ENCODE measurements at places on chromosomes 6 and 20. TPM values are rescaled to one million over a fixed set of nuclear protein-coding genes. Genes with fewer than 3 reads are reported as not detected.

The LY6G6D gene
- 0.62 TPM for polyA plus RNA-seq

DNA sequence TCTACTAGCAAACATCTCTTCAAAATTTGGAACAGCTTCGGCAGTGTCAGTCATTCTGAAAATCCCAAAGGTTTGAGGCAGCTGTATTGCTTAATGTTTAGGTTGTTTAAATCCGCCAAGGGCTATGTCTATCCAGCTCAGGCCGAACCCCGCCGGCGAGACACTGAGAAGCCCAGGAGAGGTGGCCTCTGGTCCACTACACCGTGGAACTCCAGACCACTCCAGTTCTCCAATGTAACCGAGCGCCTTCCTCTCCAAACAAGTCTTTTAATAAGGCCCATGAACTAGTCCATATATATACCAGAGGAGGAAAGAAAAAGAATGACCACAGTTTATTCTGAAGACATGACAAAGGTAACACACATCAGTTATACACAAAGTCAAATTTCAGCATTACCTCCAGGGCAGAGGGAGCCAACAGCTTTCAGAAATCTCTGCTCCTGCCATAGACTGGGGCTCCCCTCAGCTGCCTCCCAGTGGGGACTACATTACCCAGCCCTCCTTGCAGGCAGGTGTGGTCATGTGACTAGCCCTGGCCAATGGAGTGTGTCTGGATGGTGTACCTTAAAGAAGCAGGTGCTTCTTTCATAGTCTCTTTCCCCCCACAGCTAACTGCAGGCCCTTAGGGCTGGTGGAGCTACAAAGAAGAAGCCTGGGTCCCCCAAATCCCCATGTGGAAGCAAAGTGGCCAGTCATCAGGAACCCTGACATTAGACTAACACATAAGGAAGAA is at the start of gene RAMACL:
Gene RAMACL, minus strand, starts transcription at position 255 of the 733 bp plus-strand sequence. Its CDS starts 201 bp downstream, at position 54.
- no peak for DNase-seq

- no peak for DNase-seq
These were observed 313.1 kb downstream of the CLVS2 start for GRCh38 chr6:123309130-123309529.

DNA sequence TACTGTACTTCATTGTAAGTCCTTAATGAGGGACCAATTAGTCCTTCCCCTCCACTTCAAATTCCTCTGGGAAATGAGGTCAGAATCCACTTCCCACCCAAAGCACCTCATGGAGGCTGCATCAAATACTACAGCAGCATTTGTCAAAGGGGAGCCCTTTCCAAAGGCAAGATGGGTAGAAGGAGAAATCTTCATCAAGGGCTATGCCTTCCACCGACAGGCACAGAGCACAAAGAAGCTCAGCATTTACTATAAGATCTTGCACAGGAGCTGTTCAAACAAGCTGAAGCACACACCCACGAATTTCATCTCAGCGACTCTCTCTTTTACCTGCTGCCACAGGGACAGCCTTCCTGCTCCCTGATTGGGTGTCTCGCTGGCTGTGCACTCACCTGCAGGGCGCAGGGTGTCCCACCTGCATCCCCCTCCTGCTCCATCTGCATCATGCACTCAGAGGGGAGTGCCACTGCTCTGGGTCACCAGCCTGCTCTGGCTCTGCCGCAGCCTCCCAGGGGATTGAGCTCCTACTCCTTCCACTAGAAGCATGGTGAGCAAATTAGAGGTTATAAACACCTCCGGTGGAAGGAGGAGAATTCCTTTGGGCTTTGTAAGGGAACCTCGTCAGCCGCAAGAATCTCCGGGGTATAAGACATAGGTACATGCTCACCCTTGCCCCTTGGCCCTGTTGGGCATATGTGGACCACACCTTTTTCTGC is 164.5 kb downstream of the ATXN1 start:
- no peak for DNase-seq

All from muscle of arm (tissue), 14 donors.